Activated CD4-positive, alpha-beta T cell treated with anti-CD3 and anti-CD28 coated beads, Interleukin-2, amount 10 ng/mL, durations not matched to agents 7 days and 5 days (primary cell): ENCODE measurements at places on chromosomes 4 and X. TPM values are rescaled to one million over a fixed set of nuclear protein-coding genes. Genes with fewer than 3 reads are reported as not detected.

MAGEC2 gene
- total RNA-seq: not detected

AWAT2 gene
- total RNA-seq: not detected

DNA sequence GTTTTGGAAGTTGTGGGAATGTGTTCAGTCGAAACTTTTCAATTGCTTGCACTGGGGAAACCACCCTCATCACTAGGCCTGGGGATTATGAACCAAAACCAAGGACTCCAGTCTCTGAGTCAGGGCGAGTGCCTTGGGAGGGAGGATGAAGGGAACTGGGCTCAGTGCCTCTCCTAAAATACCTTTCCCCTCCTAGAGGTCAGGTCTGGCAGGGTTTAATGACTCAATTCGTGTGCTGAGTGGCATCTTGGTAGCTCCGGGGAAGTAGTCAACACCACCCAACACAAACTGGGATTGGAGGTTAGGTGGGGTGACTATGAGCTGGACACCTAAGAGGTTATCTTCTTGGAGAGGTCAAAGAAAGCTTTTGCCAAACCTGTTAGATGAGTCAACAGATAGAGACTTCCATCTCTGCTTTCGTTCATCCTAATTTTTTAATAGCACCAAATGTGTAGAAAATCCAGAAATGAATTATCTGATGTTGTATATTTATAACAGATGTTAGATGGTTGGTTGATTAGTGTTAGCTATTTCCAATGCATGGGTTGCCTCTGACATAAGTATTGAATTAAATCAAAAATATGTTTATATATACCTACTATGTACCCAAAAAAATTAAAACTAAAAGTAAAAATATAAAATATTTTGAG lies 202.8 kb downstream of the SHROOM3 start:
- H3K36me3 ChIP-seq: no peaks in the 10 kb centered on the region
- no peak for DNase-seq
- H3K27ac ChIP-seq: no peak overlapping the region
- no peak overlapping the region for H3K4me3 ChIP-seq
- H3K27me3 ChIP-seq: peaks cover 10% of the 10 kb centered on the region

- H3K36me3 ChIP-seq: peaks cover 6% of the 10 kb centered on the region
- no peak for DNase-seq
- H3K27ac ChIP-seq: no peak overlapping the region
- H3K4me1 ChIP-seq: peaks cover 6% of the 10 kb centered on the region
- H3K27me3 ChIP-seq: no peaks in the 10 kb centered on the region
- H3K4me3 ChIP-seq: no peak overlapping the region
These were observed 207.1 kb downstream of the PPP3CA start for GRCh38 chr4:101140228-101140627.

DNA sequence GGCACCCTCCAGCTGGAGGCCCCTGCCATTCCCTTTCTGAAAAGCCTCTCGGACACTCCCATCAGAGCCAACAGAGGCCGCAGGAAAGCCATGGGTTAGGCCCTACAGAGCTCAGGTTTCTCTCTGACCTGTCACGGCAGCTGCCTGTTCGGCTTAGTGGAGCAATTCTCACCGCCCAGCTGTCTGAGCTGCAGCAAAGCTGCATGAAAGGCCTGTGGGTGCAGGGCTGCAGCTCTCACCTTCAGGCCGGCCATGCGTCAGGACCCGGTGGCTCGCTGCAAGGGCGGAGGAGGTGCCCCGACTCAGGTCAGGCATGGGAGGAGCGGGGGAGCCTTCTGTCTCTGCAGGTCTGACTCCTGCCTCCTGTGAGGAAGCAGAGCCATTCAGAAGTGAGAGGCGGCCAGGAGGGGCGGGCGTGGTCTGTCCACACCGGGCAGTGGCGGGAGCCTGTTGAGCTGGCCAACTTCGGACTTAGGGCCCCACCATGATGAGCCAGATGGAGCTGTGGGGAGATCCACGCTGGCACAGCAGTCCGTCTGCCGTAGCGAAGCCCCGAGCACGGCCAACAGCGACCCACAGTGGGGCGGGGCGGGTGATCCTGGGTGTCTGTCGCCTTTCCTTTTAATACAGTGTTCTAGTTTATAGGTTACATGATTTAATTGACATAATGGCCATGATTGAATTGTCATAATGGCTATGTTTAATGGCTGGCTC lies 23.4 kb downstream of the PDE6B start:
- no peaks in the 10 kb centered on the region for H3K36me3 ChIP-seq
- H3K27ac ChIP-seq: no peak overlapping the region
- H3K4me3 ChIP-seq: no peak overlapping the region
- DNase-seq: no peak

DNA sequence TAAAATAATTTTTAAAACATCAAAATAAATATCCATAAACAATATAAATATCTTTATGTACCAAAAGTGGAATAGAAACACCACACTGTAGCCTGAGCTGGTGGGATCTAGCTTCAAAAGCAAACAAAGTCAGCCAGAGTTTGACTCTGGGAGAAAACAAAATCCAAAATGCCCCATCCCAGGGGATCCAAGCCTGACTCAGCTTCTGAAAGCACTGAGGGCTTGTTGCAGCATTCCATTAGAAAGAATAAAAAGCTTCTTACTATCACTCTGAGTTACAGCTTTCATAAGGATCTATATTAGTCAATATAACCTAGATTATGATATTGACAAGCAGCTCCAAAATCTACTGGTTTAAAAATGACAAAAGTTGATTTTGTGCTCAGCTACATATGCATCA lies 149.7 kb upstream of the ANKRD50 start:
- no peak for DNase-seq
- no peaks in the 10 kb centered on the region for H3K27me3 ChIP-seq
- no peaks in the 10 kb centered on the region for H3K4me1 ChIP-seq
- H3K4me3 ChIP-seq: no peak overlapping the region
